Mesothelial cell of epicardium (in vitro differentiated cells): ENCODE measurements at places on chromosomes 6 and 20. TPM values are rescaled to one million over a fixed set of nuclear protein-coding genes. Genes with fewer than 3 reads are reported as not detected.
A peak's percentile ranks its signal among the peaks of the same experiment; 100 is the strongest.

The GTF2H4 gene
- 62.1 to 65.4 TPM (median 62.2 TPM) in 3 replicates for total RNA-seq

GRCh38 chr6:127460465-127460864, 1.3 kb upstream of the KIAA0408 start:
- no peak overlapping the region for H3K4me3 ChIP-seq
- H3K27me3 ChIP-seq = no peaks in the 10 kb centered on the region
- no peak overlapping the region for H3K27ac ChIP-seq

- no peak overlapping the region for H3K4me3 ChIP-seq
- DNase-seq = no peak
- H3K27me3 ChIP-seq = no peaks in the 10 kb centered on the region
- no peaks in the 10 kb centered on the region for H3K36me3 ChIP-seq
Observed at GRCh38 chr20:9062066-9062465, 6.8 kb upstream of the PLCB4 start.

DNA sequence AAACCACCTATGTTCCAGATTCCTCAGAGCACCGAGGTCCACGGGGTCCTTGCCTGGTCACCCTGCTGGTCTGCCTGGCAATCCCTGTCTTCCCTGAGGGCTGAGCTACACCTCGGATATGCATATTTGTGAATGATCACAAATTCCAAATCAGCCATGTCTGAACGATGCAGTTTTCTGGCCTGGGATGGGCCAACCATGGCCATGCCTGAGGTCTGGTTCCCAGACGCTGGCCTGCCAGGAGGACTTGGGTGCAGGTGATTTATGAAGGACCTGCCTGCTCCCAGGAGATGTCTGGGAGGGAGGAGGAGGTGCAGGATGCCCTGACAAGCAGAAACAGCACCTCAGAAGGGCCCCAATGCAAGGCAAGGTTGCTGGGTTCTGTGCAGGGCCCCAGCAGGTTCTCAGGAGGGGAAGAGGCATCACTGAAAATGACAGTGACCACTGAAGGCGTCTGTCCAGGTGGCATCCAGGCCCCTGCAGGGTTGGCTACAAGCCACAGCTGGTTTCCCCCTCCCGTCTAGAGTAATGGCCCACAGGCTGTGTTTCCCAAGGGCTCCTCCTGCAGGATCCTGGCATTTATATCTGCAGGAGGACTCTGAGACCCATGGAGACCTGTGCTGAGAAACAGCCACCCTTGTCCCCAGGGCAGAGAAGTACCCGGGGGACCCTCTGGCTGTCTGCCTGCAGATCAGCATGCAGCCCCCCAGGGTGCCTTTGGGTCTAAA, 205.3 kb downstream of the TAF4 start:
- no peak for DNase-seq
- H3K27me3 ChIP-seq = peaks cover 12% of the 10 kb centered on the region
- no peaks in the 10 kb centered on the region for H3K4me1 ChIP-seq
- H3K4me3 ChIP-seq = no peak overlapping the region
- H3K36me3 ChIP-seq = no peaks in the 10 kb centered on the region
- no peak overlapping the region for H3K27ac ChIP-seq

DNA sequence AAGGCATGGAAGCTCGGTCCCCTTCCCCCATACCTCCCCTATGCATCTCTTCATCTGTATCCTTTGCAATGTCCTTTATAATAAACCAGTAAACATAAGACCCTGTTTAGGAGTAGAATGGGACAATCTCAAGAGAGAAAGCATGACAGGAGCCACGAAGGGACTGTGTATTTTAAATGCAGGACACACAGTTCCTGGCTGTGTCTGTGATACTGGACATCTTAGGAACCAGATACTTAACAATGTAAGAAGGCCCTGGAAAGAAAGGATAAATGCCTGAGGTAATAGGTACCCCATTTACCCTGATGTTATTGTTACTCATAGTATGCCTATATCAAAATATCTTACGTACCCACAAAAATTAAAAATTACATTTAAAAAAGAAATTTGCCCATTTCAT, 36.6 kb downstream of the NUDT3 start:
- no peaks in the 10 kb centered on the region for H3K36me3 ChIP-seq
- peaks cover 27% of the 10 kb centered on the region for H3K4me1 ChIP-seq
- no peak overlapping the region for H3K4me3 ChIP-seq

The SLC22A1 gene
- 1.8 to 2.4 TPM (median 2.0 TPM) in 3 replicates for total RNA-seq

GRCh38 chr20:62051546-62052255, 14.0 kb downstream of the TAF4 start:
- H3K27ac ChIP-seq = peak overlapping the region; percentile 64
- DNase-seq = no peak
- no peaks in the 10 kb centered on the region for H3K27me3 ChIP-seq
- H3K4me1 ChIP-seq = peaks cover 17% of the 10 kb centered on the region
- peaks cover 9% of the 10 kb centered on the region for H3K36me3 ChIP-seq
- no peak overlapping the region for H3K4me3 ChIP-seq

The GLP1R gene
- not detected in 3 replicates for total RNA-seq

The CAGE1 gene
- total RNA-seq = 0.09 to 0.18 TPM (median 0.09 TPM) in 3 replicates
